Activated CD8-positive, alpha-beta memory T cell treated with anti-CD3 and anti-CD28 coated beads for 1 hour (primary cell): ENCODE measurements at places on chromosomes 12 and 14.

- no peak for DNase-seq
Observed at GRCh38 chr12:82027612-82028011, 268.5 kb upstream of the PPFIA2 start.

DNA sequence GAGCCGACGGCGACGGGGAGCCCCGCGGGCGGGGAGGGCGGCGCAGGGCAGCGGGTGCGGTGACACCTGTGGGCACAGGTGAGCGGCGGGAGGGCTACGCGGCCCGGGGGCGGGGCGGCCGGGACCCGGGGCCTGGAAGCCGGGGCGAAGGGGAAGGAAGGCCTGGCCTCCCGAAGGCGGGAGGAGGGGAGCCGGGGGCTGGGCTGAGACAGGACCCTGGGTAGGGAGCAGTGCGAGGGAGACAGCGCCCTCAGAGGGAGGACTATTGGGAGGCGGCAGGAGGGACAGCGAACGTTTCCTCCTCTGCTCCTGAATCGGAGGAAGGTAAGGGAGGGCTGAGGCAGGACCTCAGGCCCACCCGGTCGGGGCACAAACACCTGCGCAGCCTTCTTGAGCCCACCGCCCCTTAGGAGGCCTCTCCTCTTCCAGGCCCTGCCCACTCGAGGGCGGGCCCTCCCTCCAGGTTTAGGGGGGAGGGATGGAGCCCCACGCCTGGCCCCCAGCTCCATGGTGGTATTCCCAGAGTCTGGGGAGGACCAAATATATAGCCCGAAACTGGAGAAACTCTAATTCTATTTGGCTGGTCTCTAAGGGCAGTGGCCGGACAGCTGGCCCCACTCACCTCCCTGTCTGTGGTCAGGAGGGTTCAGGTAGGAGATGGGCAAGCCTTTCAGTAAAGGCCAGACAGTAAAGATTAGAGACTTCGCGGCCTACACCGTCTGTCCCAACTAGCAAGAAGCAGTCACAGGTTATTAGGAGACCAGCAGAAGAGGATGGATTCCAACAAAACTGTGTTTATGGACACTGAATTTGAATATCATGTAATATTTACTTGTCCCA is 509 bp downstream of the PLEKHG6 start:
- no peak for DNase-seq

DNA sequence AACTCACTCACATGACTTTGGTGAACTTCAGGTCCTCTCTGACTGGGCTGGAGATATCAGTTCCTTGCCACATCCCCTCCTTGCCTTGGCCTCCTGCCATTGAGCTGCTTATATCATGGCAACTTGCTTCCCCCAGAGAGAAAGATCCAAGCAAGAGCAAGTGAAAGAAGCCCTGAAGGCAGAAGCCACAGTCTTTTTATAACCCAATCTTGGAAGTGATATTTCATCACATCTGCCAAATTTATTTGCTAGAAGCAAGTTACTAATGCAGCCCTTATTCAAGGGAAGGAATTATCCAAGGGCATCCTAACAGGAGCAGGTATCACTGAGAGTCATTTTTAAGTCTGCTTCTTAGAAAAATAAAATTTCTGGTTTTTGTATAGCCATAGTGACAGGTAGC is 127.8 kb downstream of the SLC38A4 start:
- no peak for DNase-seq

GRCh38 chr12:130491421-130492357 is 154.0 kb downstream of the PIWIL1 start:
- no peak for DNase-seq

DNA sequence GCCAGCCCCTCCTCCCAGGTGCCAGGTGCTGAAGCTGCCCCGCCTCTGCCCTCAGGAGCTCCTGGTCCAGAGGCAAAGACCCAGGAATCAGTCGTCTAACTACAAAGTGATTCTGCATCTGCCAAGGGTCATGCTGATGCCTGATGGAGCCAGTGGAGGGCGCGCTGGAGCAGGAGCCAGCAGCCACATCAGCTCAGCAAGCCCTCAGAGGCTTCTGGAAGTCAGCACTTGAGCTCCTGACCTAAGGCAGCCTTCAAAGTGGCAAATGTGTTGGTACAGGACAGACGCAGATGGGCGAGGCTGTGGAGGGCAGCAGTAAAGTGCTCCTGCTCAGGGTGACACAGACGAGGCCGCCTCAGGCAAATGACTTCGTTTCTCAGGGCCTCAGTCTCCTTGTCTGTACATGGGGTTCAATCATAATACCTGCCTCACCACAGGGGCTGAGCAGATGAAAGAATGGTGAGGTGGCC is 10.9 kb downstream of the C12orf43 start:
- no peak for DNase-seq

DNA sequence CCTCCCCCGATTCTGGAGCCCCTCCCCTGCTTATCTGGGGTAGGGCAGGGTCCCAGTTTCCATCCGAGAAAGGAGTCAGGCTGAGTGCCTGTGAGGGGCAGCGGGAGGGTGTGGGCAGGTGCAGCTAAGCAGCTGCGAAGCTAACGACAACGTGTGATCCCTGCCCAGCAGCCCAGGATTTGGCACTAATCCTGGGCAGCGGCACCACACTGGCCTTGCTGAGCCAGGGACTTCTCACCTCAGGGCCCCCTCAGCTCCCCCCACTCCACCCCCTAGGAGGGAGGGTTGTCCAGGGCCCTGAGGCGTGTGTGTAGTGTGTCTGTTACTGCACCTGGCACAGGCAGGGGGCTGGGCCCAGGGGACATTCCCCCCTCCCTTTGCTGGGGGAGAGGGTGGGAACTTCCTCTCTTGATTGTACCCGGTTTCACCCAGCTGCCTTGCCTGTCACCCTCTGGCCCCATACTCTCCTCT is 1.8 kb downstream of the SMIM41 start:
- no peak for DNase-seq

DNA sequence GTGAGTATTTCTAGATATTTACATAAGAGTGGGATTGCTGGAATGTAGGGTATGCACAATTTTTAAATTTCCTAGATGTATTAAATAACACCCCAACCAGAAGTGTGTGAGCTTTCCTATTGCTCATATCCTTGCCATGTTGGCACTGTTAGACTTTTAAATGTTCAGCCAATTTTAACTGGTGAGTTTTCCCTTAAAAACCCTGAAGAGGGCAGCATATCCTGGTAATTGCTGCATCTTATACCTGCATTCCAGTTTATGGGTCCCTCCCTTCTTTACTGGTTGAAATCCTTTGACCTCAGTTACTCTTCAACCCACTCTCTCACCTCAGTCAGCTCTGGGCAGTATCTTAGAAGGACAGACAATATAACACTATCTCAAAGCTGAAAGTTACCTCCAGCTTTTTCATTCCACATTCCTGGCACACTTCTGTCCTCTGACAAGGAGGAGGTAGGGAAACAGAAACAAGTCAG is 270.6 kb downstream of the PAWR start:
- DNase-seq = no peak

DNA sequence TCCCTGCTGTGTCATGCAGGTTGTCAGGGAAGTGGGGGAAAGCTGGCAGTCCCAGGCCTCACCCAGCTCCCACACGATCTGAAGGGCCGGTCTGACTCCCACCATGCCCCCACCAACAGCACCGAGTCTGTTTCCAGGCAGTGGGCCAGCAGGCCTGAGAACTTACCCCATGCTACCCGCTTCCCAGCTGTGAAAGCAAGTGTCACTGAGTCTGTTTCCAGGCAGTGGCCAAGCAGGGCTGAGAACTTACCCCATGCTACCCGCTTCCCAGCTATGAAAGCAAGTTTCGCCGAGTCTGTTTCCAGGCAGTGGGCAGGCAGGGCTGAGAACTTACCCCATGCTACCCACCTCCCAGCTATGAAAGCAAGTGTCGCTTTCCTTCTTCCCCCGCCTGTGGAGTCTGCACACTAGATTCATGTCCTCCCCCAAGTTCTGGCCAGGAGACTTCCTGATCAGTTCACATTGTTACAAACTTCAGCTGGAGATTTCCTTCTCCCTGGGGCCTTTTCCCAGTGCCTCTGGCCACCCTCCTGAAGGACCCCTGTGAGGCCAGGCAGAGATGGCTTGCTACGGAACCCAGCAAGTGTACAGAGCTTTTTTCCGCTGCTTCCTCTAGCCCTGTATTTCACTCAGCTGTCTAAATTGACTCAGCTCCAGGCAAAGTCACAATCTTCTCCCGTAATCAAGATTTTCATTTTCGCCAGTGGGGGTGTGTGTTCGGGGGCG is 435.4 kb downstream of the TMTC2 start:
- no peak for DNase-seq

GRCh38 chr12:103824290-103824689 is 16.7 kb downstream of the NT5DC3 start:
- no peak for DNase-seq

- no peak for DNase-seq
Observed at GRCh38 chr14:50804181-50804721, 26.7 kb downstream of the NIN start.

GRCh38 chr12:3300833-3301401 is 190.1 kb upstream of the PRMT8 start:
- DNase-seq = no peak

- no peak for DNase-seq
Observed at GRCh38 chr14:102882226-102882906, 40.1 kb upstream of the AMN start.

DNA sequence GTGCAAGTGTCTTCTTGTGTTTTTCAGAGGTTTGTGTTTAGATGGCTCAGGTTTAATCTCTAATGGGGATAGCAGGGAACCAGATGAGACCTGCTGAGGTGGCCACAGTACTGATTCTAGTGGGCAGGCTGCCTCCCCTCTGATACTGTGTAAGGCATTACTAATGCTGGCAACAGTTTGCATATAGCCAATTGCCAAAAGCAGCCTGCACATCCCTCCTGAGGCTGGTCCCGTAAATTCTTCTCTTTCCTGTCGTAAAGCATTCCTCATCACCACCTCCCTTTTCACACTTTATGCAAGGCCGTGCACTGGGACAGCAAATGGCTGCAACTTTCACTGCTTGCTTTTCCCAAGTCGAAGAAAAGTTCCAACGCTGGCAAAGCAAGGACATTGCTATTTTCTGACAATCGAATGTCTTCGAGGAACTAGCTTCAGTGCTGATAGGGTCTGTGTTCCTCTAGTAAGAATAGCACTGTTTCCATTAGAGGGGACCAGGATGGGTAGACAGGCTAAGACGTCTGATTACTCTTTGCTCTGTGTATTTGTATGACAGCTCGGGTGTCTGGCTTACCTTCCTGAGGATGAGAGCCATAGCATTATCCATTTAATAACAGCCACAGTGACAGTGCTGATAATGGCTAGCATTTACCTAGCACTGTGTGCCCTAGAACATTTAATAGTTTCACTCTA is 178.2 kb upstream of the HIF1A start:
- DNase-seq = no peak

DNA sequence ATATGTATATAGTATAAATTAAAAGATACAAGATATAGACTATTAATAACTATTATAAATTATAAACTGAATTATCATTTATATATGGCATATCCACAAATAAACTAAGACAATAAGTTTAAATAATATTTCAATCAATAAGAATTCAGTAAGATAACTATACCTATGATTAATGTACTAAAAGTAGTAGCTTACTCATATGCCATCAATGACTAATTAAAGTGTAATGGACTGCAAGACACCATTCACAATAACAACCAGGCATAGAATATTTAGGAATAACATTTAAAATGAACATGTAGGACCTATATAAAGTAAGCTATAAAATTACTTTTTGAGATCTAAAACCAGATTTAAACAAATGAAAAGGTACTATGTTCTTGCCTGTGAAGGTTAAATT is 18.8 kb downstream of the KCNC2 start:
- no peak for DNase-seq

DNA sequence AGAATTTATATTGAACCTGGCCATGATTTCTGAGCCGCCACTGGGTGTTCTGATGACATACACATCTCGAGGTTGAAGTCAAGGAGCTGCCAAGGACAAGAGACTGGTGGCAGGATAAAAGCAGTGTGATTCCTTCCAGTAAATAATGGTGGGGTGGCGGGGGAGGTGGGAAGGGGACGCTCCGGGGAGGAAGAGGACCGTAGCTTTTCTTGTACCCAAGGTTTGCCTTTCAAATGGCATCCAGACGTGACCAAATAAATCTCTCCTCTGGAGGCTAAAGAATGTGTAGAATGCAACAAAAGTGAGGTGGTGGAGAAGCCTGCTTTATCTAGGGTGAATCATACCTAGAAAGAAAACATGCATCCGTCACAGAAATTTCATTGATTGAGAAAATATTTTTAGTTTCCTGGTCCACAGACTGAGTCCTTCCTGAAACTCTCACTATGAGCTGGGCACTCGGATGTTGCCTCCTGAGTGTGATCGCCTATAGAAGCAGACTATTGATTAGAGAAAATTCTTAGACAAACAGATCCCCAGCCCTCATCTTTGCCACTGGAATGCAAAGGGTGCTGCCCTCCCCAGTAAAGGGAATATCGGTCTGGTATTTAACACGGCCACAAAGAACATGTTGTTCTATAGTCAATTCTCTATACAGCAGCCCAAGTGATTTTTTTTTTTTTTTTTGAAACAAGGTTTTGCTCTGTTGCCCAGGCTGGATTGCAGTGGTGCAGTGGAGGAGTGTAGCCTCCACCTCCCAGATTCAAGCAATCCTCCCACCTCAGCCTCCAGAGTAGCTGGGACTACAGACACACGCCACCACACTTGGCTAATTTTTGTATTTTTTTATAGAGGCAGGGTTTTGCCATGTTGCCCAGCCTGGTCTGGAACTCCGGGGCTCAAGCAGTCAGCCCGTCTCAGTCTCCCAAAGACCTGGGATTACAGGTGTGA is 112.1 kb downstream of the DPF3 start:
- DNase-seq = no peak

DNA sequence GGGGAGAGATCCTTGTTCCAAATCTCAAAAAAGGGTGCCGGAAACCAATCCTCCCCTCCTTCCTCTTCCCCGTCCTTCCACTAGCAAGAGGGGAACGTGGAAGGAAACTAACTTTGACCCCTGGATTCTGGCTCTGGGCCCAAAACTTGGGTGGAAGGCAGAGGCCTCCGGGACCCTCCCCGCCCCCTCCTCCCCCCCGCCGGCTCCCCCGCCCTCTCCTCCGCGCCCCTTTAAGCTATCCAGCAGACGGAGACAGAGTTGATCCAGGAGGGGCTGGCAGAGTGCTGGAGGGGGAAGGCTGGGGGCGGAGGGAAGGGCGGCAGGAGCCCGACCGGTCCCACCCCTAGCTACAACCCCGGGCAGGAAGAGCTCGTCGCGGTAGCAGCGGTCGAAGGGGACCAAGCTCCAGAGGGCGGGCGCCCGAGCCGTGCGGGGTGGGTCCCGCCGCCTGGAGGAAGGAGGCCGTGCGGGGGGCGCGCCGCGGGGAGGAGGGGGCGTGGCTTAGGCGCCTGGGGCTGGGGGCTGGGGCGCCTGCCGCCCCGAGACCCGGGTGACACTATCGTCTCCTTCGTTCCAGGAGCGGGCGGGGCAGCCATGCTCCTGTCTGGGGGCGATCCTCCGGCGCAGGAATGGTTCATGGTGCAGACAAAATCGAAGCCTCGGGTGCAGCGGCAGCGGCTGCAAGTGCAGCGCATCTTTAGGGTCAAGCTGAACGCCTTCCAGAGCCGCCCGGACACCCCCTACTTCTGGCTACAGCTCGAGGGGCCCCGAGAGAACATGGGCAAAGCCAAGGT is at the start of gene NYNRIN:
NYNRIN (plus strand) TSS at position 351 of the 794 bp plus-strand sequence; CDS start at position 595, 244 bp downstream.
- DNase-seq = no peak
